Bladder microvascular endothelial cell (primary cell): ENCODE measurements at places on chromosomes 1 and 21. TPM values are rescaled to one million over a fixed set of nuclear protein-coding genes. Genes with fewer than 3 reads are reported as not detected.

Gene OR6N1
- total RNA-seq, result not detected in 2 replicates

Gene CR1L
- not detected in 2 replicates for total RNA-seq

Gene FNDC5
- total RNA-seq, result 0.81 and 2.7 TPM in 2 replicates

Gene NTNG1
- total RNA-seq, result 0.32 and 2.6 TPM in 2 replicates

Gene LCE3A
- total RNA-seq, result not detected in 2 replicates

Gene ZBTB8B
- 0.06 TPM in 1 of 2 replicates, not detected in the other for total RNA-seq

Gene OXCT2
- 2.3 and 4.5 TPM in 2 replicates for total RNA-seq

Gene ATAD3A
- total RNA-seq, result 28.0 and 37.1 TPM in 2 replicates

Gene PRAMEF33
- not detected in 2 replicates for total RNA-seq

Gene PTTG1IP
- total RNA-seq, result 258 and 494 TPM in 2 replicates

Gene MATN1
- total RNA-seq, result 0.13 and 0.16 TPM in 2 replicates

Gene PRXL2B
- total RNA-seq, result 29.0 and 70.7 TPM in 2 replicates

Gene COL9A2
- total RNA-seq, result 0.16 and 0.63 TPM in 2 replicates

Gene USH2A
- not detected in 2 replicates for total RNA-seq

Gene MYBPHL
- not detected in 2 replicates for total RNA-seq

Gene DCST1
- not detected in 2 replicates for total RNA-seq

Gene GNG4
- 0.16 and 0.19 TPM in 2 replicates for total RNA-seq

Gene KRTAP19-3
- not detected in 2 replicates for total RNA-seq

Gene PAQR6
- total RNA-seq, result under 0.01 and 0.50 TPM in 2 replicates

Gene OR2T3
- total RNA-seq, result not detected in 2 replicates

Gene EFNA1
- 99.7 and 161 TPM in 2 replicates for total RNA-seq

Gene MCOLN2
- not detected in 2 replicates for total RNA-seq

Gene FCGR1A
- not detected in 2 replicates for total RNA-seq
